ENCODE measurements at places on chromosomes 4 and X. TPM values are rescaled to one million over a fixed set of nuclear protein-coding genes. Genes with fewer than 3 reads are reported as not detected.

Gene GLRA3
- polyA plus RNA-seq = not detected

Gene USP51
- 13.3 TPM for polyA plus RNA-seq

Gene SHROOM4
- 16.1 TPM for polyA plus RNA-seq

Gene DMD
- polyA plus RNA-seq = 18.3 TPM

Gene OPN1LW
- not detected for polyA plus RNA-seq

DNA sequence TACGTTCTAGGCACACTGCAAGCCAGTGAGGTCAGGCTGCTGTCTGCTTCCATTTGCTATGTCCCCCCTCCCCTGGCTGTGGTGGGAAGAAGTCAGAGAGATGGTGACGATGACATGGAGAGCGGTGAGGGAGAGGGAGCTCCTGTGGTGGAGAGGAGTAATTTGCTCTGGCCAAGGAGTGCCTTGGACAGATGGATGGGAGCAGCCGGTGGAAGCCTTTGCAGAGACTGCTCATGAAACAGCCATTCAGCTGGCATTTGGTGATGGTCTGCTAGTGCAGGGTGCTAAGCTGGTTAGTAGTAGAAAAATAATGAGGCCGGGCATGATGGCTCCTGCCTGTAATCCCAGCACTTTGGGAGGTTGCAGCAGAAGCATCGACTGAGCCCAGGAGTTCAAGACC is 124.1 kb downstream of the FHDC1 start:
- no peak for DNase-seq

GRCh38 chr4:32601848-32602247 is 1881.7 kb downstream of the PCDH7 start:
- DNase-seq = no peak

DNA sequence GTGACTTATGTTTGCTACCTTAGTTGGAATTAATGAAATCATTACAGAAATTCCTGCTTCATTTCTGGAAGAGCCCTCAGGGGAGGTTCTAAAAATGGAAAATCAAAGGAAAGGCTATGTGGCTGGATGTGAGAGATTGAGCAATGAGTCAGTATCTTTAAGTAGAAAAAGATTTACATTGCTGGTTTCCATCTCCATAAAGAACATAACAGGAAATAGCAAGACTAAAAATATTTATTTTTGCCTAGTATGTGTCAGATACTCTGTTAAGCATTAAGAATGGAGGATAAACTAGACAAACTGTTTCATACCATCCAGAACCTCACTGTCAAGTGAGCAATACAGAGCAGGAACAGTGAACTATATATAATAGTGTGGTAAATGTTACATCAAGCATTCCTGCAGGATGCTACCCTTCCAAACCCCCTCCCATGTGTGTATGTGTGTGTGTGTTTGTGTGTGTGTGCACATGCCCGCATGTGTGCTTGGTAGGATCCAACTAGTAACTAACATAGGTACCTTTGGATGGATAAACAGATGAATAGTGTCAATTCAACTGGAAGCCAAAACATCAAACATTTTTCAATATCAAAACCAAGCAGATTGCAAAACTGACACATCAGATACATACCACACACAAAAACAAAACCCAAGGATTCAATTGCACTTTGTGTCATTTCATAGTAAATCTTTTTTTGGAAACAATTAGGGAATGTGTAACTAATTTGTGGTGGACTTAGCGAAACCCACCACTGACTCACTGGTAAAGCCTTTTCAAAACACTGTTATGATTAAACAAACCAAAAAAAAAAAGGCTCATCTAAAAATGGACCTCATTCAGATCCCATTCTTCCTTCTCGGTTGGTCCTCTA is 223.4 kb downstream of the SHROOM3 start:
- DNase-seq = no peak

DNA sequence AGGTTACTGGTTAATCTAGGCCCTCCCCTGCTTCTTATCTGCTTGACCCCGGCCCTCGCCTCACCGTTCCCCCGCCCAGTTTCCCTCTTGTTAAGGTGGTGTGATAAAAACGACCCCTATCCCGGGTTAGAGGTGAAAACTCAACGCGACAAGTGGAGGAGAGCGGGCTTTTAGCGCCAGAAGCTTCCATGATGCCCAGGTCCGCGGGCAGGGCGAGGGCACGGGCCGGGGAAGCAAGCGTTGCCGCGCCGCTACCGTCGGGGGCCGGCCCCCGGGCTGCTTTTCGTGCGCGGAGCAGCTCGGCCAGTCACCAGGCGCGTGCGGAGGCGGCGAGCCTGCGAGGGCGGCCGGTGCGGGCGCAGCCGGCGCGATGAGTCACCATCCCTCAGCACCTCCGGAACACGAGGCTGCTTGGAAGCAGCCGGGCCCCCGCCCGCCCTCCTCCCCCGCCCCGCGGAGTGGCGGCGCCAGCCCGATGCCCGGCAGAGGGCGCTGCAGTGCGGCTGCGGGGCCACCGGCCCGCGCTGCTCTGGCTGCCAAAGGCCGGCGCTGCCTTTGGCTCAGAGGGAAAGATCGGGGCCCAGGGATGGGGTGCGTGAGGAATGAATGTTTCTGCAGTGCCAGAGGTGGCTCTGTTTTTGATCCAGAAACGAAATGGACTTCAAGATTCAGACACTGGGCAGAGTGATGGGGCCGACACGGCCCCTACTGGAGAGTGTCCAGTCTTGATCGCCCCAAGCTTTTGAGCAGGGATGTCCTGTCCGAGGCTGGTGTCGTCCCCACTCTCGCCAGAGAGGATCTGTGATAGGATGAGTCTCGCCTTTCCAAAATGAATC is 107.8 kb downstream of the NHSL2 start:
- peak; percentile 58 for DNase-seq

DNA sequence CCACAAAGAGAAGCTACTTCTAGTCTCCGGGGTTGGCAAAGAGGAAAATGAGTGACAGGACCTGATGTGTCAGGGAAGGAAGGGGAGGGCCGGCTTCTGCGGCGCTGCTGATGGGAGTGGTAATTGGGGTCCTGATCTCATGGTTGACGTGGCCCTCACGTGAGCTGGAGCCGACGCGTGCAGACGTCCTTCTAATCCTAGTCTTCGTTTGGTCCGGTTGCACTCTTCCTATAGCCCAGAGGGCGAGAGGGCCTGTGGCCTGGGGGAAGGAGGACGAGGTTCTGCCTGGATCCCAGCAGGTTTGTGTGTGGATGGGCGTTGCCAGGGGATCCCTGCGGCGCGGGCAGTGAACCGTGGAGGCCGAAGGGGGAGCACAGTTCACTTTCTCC is at the start of gene ARMCX1:
Gene ARMCX1, plus strand, starts transcription at position 186 of the 389 bp plus-strand sequence. CDS start 2,384 bp downstream, outside the sequence.
- peak; percentile 45 for DNase-seq

- DNase-seq = no peak
Measured at GRCh38 chr4:184950926-184951325, 67.4 kb upstream of the HELT start.

DNA sequence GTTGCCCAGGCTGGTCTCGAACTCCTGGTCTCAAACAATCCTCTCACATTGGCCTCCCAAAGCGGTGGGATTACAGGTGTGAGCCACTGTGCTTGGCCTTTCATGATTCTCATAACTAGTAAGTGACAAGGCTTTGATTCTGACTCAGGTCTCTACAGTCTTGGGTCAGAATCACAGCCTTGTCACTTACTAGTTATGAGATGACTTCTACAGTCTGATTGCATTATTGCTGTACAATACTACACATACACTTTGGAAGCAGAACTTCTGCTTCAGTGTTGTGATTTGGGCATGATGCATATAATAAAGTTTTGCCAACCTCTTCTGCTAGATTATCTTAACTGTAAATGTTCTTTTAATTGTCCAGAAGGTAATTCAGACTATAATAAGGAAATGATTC is 123.3 kb downstream of the KDM6A start:
- no peak for DNase-seq

DNA sequence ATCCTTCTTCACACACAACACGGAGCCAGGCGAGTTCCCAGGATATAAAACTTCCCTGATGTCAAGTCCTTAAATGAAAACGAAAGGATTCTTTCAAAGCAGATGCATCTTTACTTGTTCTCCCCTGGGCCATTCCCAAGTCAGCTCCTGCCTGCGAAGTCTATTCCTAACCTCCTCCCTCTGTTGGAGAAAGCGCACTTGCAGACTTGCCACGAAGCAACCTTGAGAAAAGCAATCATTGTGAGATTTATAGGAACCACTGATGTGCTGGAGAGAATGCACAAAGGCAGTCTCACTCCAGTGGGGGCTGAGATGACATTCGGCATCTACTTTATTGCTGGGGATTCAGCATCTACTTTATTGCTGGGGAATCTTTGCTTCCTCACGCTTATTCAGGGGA is 155.7 kb downstream of the NSUN7 start:
- no peak for DNase-seq

GRCh38 chr4:85291226-85291625 is 183.7 kb upstream of the ARHGAP24 start:
- DNase-seq = no peak
